PC-3 (cell line): ENCODE measurements at places on chromosomes 7 and 10. TPM values are rescaled to one million over a fixed set of nuclear protein-coding genes. Genes with fewer than 3 reads are reported as not detected.

CDK5 gene
- total RNA-seq = 30.6 and 40.1 TPM in 2 replicates

LOXL4 gene
- total RNA-seq = 7.8 and 8.2 TPM in 2 replicates

SLC16A9 gene
- total RNA-seq = 12.8 and 17.4 TPM in 2 replicates

FOXI2 gene
- total RNA-seq = not detected in 2 replicates

AKR1D1 gene
- total RNA-seq = not detected in 2 replicates

MEIG1 gene
- 1.6 TPM in 1 of 2 replicates, not detected in the other for total RNA-seq

FRG2B gene
- not detected in 2 replicates for total RNA-seq

WNT8B gene
- 0.29 TPM in 1 of 2 replicates, not detected in the other for total RNA-seq

CRHR2 gene
- not detected in 2 replicates for total RNA-seq

ZNF488 gene
- total RNA-seq = 1.7 and 2.1 TPM in 2 replicates

TMEM225B gene
- not detected in 2 replicates for total RNA-seq

EN2 gene
- 2.3 and 2.4 TPM in 2 replicates for total RNA-seq

NUTM2E gene
- total RNA-seq = 0.58 TPM in 1 of 2 replicates, not detected in the other

KCNIP2 gene
- total RNA-seq = 0.46 and 1.5 TPM in 2 replicates

FANK1 gene
- 0.95 and 2.4 TPM in 2 replicates for total RNA-seq

CHST3 gene
- total RNA-seq = 12.7 and 17.0 TPM in 2 replicates

SPDYE11 gene
- total RNA-seq = not detected in 2 replicates

FERD3L gene
- total RNA-seq = not detected in 2 replicates

SLC26A5 gene
- total RNA-seq = 0.29 and 0.86 TPM in 2 replicates

MRPS16 gene
- 230 and 275 TPM in 2 replicates for total RNA-seq

LRRC4 gene
- 0.26 TPM in 1 of 2 replicates, not detected in the other for total RNA-seq

VSIR gene
- total RNA-seq = 13.7 and 14.1 TPM in 2 replicates

STAM gene
- total RNA-seq = 7.8 and 9.5 TPM in 2 replicates

BRAT1 gene
- total RNA-seq = 65.2 and 76.3 TPM in 2 replicates

VWDE gene
- 5.5 and 7.7 TPM in 2 replicates for total RNA-seq

TDRD1 gene
- not detected in 2 replicates for total RNA-seq
